ENCODE measurements at places on chromosomes 2 and 18. TPM values are rescaled to one million over a fixed set of nuclear protein-coding genes. Genes with fewer than 3 reads are reported as not detected.

SIGLEC15 gene
- not detected for total RNA-seq

ANKRD44 gene
- 74.3 TPM for total RNA-seq

EIF2AK2 gene
- total RNA-seq: 47.5 TPM

PLCL1 gene
- 28.5 TPM for total RNA-seq

ADD2 gene
- total RNA-seq: 385 TPM

CNDP1 gene
- 0.49 TPM for total RNA-seq

SATB2 gene
- 310 TPM for total RNA-seq

LIMS3 gene
- 1.2 TPM for total RNA-seq

C2orf81 gene
- 1.2 TPM for total RNA-seq

POTEJ gene
- total RNA-seq: not detected

REG1B gene
- not detected for total RNA-seq

SOCS6 gene
- total RNA-seq: 28.0 TPM

RNF152 gene
- 60.7 TPM for total RNA-seq

INHBB gene
- total RNA-seq: 4.9 TPM

HOXD12 gene
- not detected for total RNA-seq

TGFA gene
- 3.7 TPM for total RNA-seq

MALL gene
- total RNA-seq: 1.5 TPM

ANO7 gene
- total RNA-seq: 0.25 TPM

ERFE gene
- 0.74 TPM for total RNA-seq

FAP gene
- total RNA-seq: 2.0 TPM

SCN9A gene
- total RNA-seq: 71.1 TPM

PDE1A gene
- 41.8 TPM for total RNA-seq

RHOB gene
- total RNA-seq: 165 TPM

CFC1 gene
- total RNA-seq: 0.49 TPM

OTOS gene
- total RNA-seq: not detected

MC5R gene
- total RNA-seq: 0.25 TPM

BMP10 gene
- total RNA-seq: not detected

METAP1D gene
- 6.6 TPM for total RNA-seq

DSEL gene
- total RNA-seq: 59.0 TPM

NT5DC4 gene
- total RNA-seq: not detected

SPHKAP gene
- 37.4 TPM for total RNA-seq

TUBA3E gene
- not detected for total RNA-seq

EPC2 gene
- 70.6 TPM for total RNA-seq

EDAR gene
- not detected for total RNA-seq

PXDN gene
- total RNA-seq: 22.1 TPM

CLEC4F gene
- not detected for total RNA-seq

CNRIP1 gene
- total RNA-seq: 67.4 TPM

SPATA3 gene
- total RNA-seq: not detected

IL36B gene
- total RNA-seq: not detected

MATN3 gene
- 2.0 TPM for total RNA-seq

MLPH gene
- 0.98 TPM for total RNA-seq

VSNL1 gene
- total RNA-seq: 17.5 TPM

ANKRD62 gene
- not detected for total RNA-seq

HOXD10 gene
- total RNA-seq: not detected

UNC80 gene
- total RNA-seq: 11.8 TPM

RAB27B gene
- 22.9 TPM for total RNA-seq

FAM228B gene
- total RNA-seq: 71.8 TPM

NAT8 gene
- total RNA-seq: not detected

KLHL14 gene
- 39.6 TPM for total RNA-seq

NLRC4 gene
- 0.49 TPM for total RNA-seq

TMEM200C gene
- 20.4 TPM for total RNA-seq

CD28 gene
- 0.25 TPM for total RNA-seq

CCDC178 gene
- total RNA-seq: 1.2 TPM

CYP27C1 gene
- total RNA-seq: 3.4 TPM
